ENCODE measurements at places on chromosomes 16 and 17.

DNA sequence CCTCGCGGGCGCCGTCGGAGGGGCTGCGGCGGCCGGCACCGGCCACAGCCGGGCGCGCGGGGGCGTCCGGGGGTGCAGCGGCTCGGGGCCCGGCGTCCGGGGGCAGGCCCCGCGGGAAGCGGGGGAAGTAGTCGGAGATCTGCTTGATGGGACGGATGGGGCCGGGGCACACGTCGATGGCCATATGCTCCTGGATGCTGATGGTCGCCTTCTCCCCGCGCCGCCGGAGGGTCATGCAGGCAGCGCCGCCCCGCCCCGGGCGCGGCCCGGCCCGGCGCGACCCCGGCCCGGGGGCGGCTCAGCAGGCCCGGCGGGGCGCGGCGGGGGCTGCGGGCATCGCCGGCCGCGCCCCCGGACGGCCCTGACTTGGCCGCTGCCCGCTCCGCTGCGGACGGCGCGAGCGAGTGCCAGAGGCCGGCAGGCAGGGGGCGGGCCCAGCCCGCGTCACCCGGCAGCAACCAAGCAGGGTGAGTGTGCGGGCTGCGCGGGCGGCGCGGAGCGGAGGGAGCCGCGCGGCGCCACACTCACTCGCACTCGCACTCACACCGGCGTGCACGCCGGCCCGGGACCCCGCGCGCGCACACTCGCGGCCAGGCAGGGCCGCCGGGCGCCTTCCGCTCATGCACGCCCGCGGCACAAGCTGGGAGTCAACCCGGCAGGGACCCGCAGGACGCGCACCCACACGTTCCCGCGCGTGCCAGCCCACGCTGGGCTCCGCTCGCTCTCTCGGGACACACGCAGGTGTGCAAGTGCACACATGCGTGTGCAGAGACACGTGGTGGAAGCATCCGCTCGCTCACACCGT is at the start of gene DOC2B:
Gene DOC2B, minus strand, starts transcription at position 406 of the 805 bp plus-strand sequence. Its CDS starts 171 bp downstream, at position 235.
- no peak for DNase-seq

DNA sequence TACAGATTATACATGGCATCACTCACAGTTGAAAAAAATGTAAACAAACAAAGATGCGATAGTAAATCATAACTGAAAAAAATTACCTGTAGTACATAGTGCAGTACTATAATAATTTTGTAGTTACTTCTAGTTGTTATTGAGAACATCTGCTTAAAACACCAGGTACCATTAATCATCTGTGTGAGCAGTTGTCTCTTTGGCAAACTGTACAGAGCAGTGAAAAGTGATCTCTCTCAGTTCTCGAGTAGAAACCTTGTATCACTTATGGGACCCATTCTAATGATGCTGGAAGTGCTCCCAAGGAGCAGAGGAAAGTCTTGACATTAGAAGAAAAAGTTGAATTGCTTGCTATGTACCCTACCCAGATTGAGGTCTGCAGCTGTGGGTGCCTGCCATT is 8.9 kb upstream of the TENT4B start:
- DNase-seq: no peak

DNA sequence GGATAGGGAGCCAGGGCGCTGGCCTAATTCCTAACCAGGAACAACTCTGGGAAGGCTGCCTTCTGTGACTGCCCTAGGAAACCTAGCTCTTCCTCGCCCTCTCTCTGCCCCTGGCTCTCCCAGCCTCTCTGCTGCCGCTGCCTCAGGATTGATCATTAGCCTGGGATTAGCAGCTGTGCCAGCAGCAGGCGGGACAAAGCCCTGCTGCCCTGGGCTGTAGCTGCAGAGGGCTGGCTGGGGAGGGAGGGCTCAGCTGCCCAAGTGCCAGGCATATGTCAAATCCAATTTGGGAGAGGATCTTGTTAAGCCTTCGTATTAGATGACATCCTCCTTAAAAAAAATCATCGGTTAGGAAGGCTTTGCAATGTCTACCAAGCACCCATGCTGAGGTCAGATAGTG is 144.8 kb upstream of the CCL2 start:
- no peak for DNase-seq

DNA sequence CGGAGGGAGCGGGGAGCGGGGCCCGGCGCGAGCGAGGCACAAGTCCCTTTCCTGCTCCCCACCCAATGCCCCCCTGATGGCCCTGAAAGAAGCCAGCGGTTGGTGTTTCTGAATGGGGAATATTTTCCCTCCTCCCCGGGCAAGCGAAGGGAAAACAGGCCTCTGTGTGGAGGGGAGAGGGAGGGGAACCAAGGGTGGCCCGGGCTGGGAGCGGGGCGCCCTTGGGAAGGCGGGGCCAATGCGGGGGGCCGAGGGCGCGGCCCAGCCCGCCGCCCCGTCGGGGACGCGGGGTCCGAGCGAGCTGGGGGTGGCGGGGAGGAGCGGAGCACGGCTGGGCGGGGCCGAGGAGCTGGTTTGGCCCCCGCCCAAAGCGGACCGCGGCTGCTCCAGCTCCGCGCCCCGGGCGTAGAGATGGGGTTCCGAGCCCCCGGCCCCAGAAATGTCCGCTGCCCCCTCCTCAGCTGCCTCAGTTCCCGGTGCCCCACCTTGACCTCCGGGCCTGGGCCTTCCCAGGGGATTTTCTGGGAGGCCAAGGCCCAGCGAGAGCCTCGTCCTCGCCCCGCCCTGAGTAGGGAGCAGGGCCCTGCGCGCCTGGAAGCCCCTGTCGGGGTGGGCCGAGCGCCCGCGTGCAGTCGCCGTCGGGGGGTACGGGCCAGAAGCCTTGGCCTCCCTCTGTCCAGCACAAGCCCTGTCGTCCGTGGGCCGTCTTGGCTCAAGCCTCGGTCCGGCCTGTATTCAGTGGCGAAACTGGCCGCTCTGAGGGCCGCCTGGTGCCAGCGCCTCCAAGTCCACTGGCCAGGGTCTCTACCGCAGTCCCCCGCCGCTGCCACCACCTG is 3.9 kb upstream of the HEXIM1 start:
- DNase-seq: no peak

- DNase-seq: no peak
Observed at GRCh38 chr17:72931635-72932034, 160.9 kb downstream of the SLC39A11 start.
